ENCODE measurements at places on chromosomes 6 and 20.

DNA sequence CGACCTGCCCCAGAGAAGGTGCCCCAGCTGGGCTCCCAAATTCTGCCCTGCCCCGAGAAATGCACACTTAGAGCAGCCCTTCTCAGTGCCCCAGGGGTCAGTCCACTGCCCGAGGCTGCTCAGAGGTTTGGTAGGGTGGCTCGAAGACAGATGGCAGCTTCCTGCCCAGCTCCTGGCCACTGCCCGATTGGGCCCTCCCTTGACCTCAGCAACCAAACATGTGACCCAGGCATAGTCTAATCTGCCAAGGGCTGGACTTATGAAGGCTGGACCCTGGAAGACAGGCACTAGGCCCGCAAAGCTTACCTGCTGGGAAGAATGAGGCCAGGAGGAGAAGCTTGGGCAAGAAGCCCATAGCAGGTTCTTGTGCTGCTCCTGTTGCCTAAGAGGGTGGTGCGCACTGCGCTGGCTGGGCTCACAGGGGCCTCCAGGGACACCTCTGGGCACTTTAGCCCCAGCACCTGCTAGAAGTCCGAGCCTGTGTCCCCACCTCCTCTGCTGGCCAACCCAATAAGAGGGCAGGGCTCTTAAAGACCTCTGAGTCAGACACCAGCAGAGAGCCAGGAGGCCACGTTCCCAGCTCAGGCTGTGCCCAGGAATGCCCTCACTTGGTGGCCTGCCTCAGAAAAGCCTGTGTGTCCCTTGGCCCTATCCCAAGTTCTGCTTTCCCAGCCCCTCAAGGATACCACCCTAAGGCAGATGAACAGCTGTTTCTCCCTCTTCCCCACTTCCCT lies 5.5 kb downstream of the SIGLEC1 start:
- DNase-seq, result no peak

DNA sequence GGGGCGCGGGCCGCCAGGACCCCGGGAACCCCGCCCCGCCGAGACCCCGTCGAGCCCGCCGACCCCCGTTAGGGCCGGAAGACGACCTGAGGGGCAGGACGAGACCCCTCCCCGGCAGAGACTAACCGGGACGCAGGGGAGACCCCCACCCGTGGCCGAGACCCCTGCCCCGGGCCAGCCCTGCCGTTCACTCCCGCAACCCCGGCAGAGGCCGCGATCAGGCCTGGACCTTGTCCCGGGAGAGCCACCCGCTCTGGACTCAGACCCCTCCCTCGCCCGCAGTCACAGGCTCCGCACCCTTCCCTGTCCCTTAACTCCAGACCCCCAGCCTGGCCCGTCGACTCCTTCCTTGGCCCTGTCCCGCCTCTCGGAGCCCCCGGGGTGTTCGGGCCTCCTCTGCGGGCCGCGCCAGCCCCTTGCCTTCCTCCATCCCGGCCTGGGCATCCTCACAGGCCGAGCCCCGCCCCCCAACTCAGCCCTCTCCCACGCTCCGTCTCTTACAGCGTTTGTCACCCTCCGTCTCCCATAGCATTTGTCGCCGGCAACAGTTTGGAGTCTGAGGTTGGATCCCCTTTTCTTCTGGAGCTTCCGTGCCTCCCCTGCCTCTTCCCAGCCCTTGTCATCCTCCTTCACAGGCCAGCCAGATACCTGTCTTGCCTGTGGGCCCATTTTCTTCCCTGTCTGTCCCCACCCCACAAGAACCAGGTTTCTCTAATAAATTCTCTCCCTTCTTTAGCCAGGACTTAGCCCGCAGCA lies 569 bp downstream of the TCEA2 start:
- DNase-seq, result no peak

- DNase-seq, result no peak
Measured at GRCh38 chr6:84280639-84281038, 53.2 kb upstream of the CEP162 start.

GRCh38 chr6:2029130-2029794 lies 216.1 kb downstream of the GMDS start:
- no peak for DNase-seq

- no peak for DNase-seq
Measured at GRCh38 chr6:126650931-126651330, 311.0 kb downstream of the CENPW start.

- no peak for DNase-seq
Measured at GRCh38 chr6:136826216-136826615, 3.8 kb downstream of the PEX7 start.

DNA sequence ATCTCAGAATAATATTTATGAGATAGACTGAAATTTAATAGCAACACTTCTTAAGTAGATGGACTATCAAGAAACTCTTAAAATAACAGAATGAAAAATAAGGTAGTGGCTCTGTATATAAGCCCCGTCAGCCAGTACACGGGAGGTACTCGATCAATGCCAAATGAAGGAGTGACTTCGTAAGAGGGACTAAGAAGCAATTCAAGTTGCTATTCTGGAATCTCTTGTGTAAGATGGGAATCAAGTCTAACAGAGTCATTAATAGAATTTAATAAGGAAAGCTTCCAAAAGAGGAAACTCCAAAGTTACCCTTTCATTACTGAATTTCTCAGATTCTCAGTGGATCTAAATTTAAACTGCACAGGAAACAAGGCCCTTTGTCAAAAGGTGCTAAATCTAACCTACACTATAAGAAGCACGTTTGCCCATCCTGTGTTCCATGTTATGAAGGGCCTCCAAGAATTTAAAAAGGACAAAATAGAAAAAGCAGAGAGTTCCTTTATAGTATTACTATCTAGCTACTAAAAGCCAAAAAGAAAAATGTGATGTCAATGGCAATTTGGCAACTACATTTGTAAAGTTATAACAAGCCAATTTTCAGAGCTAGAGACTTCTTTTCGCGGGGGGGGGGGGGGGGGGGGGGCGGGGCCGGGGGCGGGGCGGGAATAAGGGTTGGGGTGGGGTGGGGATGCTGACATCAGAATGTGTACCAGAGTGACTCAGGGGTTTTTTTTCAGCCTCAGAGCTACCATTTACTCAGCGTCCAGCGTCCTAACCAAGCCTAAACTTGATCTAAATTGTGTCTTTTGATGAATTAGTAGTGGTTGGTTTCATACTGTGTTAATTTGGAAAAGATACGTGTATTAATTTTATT lies 200.6 kb downstream of the GMPR start:
- no peak for DNase-seq

DNA sequence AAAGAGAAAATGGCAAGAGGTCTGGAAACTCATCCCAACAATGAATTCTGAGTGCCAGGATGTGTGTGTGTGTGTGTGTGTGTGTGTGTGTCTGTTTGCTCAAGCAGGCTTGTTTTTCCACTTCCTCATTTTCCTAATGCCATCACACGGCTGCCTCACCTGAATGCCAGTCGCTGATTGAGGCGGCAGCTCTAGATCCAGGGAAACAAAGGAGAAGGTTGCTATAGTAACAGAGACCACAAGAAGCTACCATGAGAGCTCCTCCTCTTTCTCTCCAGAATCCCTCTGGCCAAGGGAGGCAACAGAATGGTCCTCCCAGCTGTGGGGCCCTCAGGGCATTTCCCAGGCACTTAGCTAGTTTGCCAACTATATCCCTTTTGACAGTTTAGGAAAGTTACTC lies 241.1 kb upstream of the TSHZ2 start:
- DNase-seq, result no peak

DNA sequence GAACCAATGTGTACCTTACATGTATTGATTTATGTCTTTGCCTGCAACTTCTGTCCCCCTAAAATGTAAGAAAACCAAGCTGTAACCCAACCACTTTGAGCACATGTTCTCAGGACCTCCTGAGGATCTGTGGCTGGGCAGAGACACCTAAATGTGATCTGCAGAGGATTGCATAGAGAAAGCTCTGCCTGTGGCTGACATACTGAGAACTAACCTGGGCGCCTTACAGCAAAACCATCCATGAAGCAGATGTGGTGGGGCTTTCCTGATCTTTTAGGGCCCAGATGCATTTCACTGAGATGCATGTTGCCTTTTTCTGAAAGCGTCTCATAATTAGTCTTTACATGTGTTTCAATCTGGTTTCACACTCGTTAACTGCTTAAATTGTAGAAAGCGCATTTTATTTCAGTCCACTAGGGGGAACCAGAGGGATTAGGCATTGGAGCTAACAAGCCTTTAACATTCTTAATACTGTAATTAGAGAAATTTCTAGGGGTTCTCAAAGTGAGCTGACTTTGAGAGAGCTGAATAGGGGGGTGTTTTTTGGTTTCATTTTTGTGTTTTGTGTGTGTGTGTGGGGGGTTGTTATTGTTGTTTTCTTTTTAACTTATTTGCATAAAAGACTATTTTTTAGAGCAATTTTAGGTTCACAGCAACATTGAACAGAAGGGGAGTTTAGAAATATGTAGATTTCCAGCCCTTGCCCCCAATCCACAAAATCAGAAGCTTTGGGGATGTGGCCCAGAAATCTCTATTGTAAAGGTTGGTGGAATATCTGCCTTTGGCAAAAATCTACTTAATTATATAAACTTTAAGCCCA lies 50.9 kb upstream of the FAM184A start:
- DNase-seq, result peak; percentile 71

Measured in Kasumi-1 (cell line).